ENCODE measurements at places on chromosomes 11 and 22.

DNA sequence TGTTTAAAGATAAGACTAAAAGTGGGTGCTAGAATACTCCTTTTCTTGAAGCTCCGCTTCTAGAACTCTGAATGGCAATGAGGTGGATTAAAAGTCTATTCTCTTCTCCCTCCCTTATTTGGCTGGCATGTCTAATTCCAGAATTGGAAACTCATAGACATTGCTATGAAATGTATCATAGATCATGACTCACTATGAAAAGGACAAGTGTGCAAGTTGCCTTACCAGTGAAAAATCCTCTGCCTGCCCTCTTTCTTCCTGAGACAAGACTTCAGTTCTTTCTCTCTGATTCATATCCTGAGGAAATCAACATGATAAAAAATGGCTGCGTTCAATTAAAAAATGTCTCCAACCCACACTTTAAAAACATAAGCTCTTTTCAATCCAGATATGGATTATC is 73.2 kb upstream of the BLID start:
- DNase-seq, result no peak

DNA sequence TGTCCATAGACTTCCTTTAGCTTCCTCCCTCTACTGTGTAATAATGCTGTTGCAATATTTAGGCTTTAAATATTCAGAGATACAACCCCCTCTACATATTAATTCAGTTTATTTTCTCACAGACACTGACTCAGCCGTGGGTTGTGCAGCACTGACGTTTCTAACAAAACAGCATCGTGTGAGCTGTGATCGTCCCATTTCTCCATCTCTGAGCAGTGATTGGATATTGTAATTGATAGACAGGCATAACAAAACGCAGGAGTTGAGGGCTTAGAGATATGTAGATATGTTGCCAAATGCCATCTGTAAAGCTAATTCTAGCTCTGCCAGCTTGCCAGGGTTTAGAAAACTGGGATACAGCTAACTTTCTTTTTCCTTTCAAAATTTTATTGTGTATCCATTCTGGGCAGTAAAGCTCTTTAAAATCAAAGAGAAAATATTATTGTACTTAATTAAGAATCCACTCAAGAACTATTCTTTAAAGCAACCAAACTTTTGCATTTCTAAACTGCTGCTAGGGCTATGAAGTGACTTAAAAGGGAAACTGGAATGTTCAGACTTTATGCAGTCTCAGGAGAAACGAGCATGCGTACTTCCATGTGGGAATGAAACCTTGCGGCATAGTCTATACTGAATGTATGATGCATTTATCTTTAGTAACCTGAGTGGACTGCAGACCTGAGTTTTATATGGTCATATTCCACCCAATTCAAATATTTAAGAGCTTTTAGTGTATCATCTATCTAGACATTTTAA is 22.7 kb downstream of the BTBD10 start:
- DNase-seq, result no peak

DNA sequence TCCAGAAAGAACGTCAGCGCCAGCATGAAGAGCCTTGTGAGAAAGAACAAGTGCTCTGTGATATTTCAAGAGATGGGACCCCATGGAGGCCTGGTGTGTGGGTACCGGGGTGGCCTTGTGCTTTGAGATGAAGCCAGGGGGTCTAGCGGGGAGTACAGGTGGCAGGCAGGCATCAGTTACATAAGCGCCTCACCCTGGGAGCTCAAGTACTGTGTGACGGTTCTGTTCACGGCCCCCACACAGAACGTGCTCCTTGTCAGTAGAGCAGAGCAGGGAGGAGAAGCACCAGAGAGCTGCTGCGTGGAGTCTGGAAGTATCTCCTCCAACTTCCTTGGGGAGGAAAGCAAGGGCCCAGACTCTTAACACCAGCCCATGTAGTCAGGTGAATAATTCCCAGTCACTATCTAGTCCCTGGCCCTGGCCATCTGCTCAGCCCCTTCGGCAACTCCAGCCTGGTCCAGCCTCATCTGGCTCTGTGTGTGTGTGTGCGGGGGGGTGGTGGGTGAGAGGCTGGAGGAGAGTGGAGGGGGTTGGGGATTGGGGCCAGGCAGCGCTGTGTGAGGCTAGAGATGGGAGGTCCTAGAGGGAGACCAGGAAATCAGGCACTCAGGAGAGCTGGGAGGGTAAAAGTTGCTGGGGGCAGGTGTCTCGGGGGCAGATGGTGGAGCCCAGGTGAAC is 32.4 kb downstream of the MCM5 start:
- no peak for DNase-seq

GRCh38 chr11:67055812-67056211 is 835 bp upstream of the RHOD start:
- no peak for DNase-seq

- no peak for DNase-seq
Observed at GRCh38 chr22:49296561-49296960, 531.1 kb downstream of the BRD1 start.

DNA sequence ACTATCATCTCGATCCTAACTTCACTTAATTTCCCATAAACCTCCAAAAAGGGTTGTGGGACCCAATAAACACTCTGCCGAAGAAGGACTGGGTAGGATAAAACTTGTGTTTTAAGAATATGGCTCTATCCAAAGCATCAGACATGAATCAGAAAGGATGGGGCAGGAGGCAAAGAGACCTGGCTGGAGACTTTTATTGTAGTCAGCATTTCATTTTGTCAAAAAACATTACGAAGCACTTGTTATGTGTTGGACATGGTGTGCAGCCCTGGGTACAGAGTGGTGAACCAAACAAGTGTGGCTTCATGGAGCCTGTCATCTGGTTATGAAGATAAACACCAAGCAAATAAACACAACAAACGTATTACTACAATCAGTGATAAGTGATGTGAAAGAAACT is 17.3 kb downstream of the IL10RA start:
- DNase-seq, result no peak

GRCh38 chr11:116473790-116474346 is 298.9 kb downstream of the BUD13 start:
- DNase-seq, result no peak

- DNase-seq, result no peak
Observed at GRCh38 chr11:121512468-121513465, 60.0 kb upstream of the SORL1-AS1 start.

- DNase-seq, result no peak
Observed at GRCh38 chr11:45817191-45817590, 12.2 kb downstream of the SLC35C1 start.

GRCh38 chr11:90468923-90469322 is 246.1 kb upstream of the CHORDC1 start:
- no peak for DNase-seq

GRCh38 chr11:75810637-75811390 is 4.2 kb upstream of the UVRAG start:
- peak; percentile 68 for DNase-seq

DNA sequence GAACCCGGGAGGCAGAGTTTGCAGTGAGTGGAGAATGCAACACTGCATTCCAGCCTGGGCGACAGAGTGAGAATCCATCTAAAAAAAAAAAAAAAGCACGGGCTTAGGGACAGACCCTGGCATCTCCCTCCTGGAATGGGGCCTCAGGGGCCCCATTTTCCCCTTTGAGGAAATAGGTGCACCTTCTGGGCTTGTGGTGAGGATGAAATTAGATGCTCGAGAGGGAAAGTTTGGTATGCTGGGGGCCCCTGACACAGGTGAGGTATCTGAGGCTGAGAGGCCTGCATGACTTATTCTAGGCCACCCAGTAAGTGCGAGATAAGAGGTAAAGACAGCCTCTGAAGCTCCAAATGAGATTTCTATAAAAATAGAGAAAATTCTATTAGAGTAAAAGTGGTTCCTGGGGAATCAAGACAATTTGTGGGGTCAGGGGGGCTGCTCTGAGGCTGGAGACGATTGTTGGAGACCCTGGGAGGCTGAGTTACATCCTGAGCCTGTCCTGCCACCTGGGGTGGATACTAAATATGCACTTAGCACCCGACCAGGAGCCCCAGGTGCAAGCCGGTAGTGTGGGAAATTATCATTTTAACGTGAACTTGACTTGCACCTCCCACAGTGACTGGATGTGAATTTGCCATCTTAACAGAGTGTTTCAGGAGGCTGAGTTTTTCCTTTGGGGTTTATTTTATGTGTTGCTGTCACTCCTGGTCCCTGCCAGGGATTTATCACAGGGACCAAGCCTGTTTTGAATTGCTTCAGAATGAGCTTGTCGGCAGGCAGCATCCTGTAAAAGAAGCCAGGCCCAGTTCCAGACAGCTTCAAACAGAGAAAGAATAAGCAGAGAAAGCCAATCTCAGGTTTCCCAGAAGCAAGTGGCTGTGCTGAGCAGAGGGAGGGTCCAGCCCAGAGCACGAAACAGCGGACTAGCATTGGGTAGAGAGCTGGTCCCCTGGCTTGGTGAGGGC is 48.4 kb upstream of the TSKU start:
- DNase-seq, result no peak

GRCh38 chr11:33643167-33643824 is 57.3 kb downstream of the C11orf91 start:
- DNase-seq, result no peak

DNA sequence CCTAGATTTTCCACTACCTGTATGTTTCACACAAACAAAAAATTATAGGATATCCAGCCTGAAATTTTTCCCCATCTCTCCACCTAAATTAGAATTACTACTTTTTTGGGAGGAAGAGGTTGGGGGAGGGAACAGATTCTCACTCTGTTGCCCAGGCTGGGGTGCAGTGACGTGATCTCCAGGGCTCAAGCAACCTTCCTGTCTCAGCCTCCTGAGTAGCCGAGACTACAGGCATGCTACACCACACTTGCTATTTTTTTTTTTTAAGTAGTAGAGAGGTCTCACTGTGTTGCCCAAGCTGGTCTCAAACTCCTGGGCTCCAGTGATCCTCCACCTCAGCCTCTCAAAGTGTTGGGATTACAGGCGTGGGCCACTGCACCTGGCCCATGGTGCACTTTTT is 9.5 kb downstream of the JAML start:
- no peak for DNase-seq

DNA sequence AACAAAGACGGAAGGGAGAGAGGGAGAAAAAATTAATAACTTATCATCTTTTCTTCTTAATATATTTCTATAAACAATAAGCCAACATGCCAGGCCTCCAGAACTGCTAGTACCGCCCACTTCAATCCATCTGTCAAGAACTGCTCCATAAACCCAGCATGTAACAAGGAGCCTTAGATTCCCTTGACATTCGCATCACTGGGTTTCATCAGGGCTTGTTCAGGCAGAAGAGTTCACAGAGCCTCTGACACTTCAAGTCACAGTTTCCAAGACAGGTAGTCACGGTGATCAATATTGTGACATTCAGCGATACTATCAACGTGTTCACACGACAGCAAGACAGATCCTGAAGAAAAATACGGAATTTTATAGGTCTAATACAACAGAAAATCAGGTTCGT is 61.7 kb downstream of the LARGE2 start:
- DNase-seq, result no peak

GRCh38 chr11:65440831-65441499 is 18.4 kb downstream of the NEAT1 start:
- no peak for DNase-seq

GRCh38 chr11:121790430-121790829 is 325.6 kb downstream of the BLID start:
- no peak for DNase-seq

GRCh38 chr22:30301995-30302809 is 12.9 kb upstream of the CASTOR1 start:
- DNase-seq, result peak; percentile 92

- no peak for DNase-seq
Observed at GRCh38 chr11:77309401-77310085, 8.1 kb upstream of the GDPD4 start.

GRCh38 chr11:72122607-72123006 is 10.1 kb upstream of the ANAPC15 start:
- DNase-seq, result no peak

GRCh38 chr11:128894286-128894681 is 3.1 kb downstream of the KCNJ5 start:
- no peak for DNase-seq

DNA sequence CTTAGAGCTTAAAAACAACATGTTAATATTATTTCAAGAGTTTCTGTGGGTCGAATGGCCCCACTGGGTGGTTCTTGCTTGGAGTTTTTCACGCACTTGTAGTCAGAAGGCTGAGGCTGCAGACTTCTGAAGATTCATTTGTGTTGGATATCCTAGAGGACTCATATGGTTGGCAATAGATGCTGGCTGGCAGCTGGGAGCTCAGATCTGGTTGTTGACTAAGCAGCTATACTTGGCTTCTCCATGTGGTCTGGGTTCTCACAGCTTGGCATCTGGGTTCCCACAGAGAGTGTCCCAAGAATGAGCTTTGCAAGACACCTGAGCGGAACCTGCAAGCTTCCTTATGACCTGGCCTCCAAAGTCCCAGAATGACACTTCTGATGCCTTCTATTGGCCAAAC is 163.9 kb upstream of the ZC3H12C start:
- DNase-seq, result no peak

DNA sequence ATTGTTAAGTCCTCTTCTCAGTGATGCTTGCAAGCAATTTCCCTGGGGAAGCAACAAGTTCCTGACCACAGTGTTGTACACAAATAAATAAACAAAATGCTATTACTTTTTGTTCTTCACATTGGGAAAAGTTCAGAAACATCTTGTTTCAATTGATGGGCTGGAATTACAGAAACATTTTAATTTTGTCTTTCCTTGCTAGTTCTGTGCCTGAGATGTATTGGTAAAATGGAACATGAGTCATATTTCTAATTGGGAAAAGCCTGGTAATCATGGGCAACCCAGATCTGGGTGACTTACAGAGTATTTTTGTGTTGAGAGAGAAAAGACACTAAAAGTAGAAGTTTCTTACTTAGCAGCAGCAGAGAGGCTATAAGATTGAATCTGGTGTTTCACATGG is 576 bp upstream of the BLID start:
- no peak for DNase-seq

GRCh38 chr11:2305140-2305778 is 3.4 kb downstream of the TSPAN32 start:
- peak; percentile 86 for DNase-seq

GRCh38 chr11:118956094-118956846 is at the start of gene UPK2:
Gene UPK2 (plus strand): TSS chr11:118956298. CDS start chr11:118956351, 53 bp downstream.
- DNase-seq, result peak; percentile 84

GRCh38 chr11:73716153-73717056 is 44.5 kb downstream of the RAB6A start:
- DNase-seq, result no peak

DNA sequence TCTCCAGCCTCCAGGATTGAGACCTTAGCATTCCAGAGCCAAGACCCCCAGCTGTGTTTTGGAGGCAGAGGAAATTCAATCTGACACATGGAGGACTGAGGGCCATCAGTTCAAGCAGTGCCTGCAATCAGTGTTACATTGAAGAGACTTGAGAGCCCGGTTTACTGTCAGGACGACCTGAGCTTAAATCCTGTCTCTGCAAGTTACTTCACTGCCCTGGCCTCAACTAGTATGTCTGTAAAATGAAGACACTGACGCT is 35.1 kb downstream of the TRIM29 start:
- no peak for DNase-seq

Data from HL-60 (cell line).